ENCODE measurements at places on chromosomes 3 and 15. TPM values are rescaled to one million over a fixed set of nuclear protein-coding genes. Genes with fewer than 3 reads are reported as not detected.

EIF4A2 gene
- total RNA-seq = 363 TPM

- no peak for DNase-seq
These were observed 556 bp downstream of the USP19 start for GRCh38 chr3:49120096-49120437.

- DNase-seq = no peak
These were observed 35.7 kb upstream of the ABHD17C start for GRCh38 chr15:80659375-80659774.

DNA sequence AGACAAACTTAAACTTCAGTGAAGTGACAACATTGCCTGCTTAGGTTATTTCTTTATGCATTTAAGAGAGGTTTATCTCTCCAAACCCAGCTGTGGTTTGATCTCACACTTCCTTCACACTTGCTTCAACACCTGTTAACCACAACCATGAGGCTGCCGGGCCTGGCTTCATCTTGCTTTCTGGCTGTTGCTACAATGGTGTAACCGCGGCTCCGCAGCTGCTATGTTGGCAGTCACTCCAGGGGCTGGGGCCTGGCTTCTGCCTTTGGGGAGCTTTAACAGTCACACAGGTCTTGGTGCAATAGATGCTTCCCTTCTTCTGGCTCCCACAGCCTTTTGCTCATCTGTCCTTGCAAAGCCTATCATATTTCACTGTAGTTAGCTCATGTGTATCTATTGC lies 72.9 kb upstream of the MNS1 start:
- DNase-seq = no peak
